ENCODE measurements at places on chromosomes 1 and 21. TPM values are rescaled to one million over a fixed set of nuclear protein-coding genes. Genes with fewer than 3 reads are reported as not detected.

GRCh38 chr1:116954440-116954839 lies 44.7 kb downstream of the PTGFRN start:
- DNase-seq, result no peak

DNA sequence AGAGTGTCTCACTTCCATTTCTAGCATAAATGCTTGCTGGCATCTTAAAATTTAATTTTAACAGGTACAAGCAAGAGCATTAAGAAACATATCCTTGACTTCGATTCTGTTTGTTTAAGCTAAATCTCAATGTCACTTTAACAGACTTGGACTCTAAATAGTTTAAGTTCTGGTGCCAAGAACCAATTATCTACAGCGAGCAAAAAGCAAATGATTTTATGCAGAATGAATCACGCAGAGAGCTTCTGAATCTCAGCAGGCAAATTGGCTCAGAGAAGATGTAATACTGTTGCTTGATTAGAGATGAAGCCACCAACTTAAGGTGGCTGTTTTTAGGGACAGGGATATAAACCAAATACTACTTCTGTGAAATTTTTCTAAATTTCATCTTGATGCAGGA lies 117.0 kb upstream of the PLD5 start:
- DNase-seq, result no peak

- peak; percentile 47 for DNase-seq
Observed at GRCh38 chr1:154129391-154129970, 25.4 kb downstream of the NUP210L start.

- no peak for DNase-seq
Observed at GRCh38 chr21:42683371-42684108, 30.1 kb downstream of the PDE9A start.

DNA sequence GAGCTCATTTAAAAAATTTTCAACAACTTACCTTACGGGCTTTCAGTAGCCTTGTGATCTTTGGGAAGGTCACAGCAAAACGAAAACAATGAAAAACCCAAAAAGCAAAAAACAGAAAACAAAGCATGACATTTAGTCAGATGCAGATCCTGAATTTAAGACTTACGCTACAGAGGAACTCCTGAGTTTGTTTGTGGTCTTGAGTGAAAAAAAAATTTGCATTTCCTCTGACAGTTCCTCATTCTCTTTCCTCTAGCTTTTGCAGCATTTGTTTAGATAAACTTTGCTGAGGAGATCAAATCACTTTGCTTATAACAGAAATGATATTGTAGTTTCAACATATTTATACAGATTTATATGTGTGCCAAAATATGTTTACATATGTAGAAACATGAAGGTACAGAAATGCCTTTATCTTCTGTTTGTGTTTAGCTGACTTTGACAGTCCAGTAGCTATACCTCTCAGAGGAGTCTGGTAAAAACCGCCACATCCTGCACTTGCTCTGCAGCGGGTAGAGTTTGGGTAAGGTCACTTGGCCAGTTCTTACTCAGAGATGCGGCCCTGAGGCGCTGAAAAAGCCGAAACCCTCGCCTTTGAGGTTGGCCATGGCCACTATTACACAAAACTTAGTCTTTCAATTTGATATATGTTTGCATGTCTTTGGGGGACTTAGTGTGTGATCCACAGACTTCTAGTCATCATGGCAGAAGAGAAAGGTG lies 142.5 kb downstream of the TNR start:
- DNase-seq, result no peak

GRCh38 chr1:200921571-200922110 lies 26.9 kb downstream of the INAVA start:
- no peak for DNase-seq

- DNase-seq, result no peak
Observed at GRCh38 chr1:18058206-18058921, 49.2 kb upstream of the IGSF21 start.

DNA sequence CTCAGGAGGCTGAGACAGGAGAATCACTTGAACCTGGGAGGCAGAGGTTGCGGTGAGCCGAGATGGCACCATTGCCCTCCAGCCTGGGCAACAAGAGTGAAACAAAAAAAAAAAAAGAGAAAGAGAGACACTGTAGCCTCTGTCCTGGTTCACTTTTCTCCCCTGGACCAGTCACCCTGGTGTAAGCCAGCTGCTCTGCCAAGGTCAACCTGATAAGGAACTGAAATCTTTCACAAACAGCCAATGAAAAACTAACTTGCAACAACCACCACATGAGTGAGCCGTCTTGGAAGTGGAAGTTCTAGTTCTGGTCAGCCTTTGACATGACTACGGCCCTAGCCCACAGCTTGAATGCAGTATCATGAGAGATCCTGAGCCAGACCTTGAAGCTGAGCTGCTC lies 36.8 kb upstream of the CXADR start:
- DNase-seq, result no peak

GRCh38 chr1:21659099-21659923 lies 9.8 kb downstream of the RAP1GAP start:
- peak; percentile 73 for DNase-seq

- no peak for DNase-seq
Observed at GRCh38 chr1:109771712-109772657, 8.3 kb upstream of the EPS8L3 start.

- peak; percentile 9 for DNase-seq
Observed at GRCh38 chr1:155499953-155500639, 62.5 kb downstream of the ASH1L start.

Gene SHE
- total RNA-seq, result not detected

DNA sequence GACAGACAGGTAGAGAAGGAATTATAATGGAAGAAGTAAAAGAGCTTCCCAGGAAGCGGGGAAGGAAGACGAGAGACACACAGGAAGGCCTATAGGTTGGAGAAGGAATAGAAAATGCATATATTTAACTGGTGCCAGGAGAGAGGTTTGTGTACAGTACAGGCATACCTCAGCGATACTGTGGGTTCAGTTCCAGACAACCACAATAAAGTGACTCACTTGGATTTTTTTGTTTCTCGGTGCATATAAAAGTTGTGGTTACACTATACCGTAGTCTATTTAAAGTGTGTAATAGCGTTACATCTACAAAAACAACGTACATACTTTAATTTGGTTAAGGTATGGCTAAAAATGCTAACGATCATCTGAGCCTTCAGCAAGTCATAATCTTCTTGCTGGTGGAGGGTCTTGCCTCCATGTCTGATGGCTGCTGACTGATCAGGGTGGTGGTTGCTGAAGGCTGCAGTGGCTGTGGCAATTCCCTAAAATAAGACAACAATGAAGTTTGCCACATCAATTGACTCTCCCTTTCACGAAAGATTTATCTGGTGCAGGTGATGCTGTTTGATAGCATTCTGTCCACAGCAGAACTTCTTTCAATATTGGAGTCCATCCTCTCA lies 16.0 kb downstream of the YARS1 start:
- DNase-seq, result no peak

Gene RGS13
- not detected for total RNA-seq

GRCh38 chr1:109543988-109544735 lies 4.3 kb upstream of the GNAI3 start:
- DNase-seq, result no peak

- no peak for DNase-seq
Observed at GRCh38 chr1:20087668-20088067, 17.7 kb downstream of the PLA2G5 start.

DNA sequence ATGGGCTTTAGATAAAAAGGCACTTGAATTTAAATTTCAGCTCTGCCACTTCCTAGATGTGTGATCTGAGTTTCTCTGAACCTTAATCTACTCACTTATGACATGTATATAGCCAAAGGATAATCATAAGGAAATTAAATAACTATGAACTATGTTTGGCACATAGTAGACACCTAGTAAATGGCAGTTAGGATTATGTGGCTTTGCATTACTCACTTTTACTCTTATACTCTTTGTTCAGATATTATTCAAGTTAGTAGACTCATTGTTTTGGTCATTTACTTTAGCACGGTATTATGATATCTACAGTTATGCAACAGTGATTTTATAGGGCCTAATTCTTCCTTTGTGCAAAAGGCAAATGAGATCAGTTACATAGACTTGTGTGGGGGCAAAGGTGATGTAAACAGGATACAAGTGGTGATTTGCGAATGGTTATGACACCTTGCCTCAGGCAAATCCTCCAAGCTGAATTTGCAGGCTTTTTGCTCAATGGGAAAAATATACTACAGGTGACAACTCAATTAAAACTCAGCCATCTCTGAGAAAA lies 297.2 kb upstream of the PBX1 start:
- no peak for DNase-seq

GRCh38 chr1:86477256-86477655 lies 8.5 kb downstream of the CLCA1 start:
- DNase-seq, result no peak

GRCh38 chr1:115338457-115338820 lies 390 bp upstream of the NGF start:
- no peak for DNase-seq

- no peak for DNase-seq
Observed at GRCh38 chr21:41570791-41571355, 62.9 kb upstream of the TMPRSS2 start.

- peak; percentile 45 for DNase-seq
Observed at GRCh38 chr1:6033986-6034749, 11.5 kb upstream of the KCNAB2 start.

GRCh38 chr21:31997191-31997590 lies 124.4 kb downstream of the HUNK start:
- no peak for DNase-seq

DNA sequence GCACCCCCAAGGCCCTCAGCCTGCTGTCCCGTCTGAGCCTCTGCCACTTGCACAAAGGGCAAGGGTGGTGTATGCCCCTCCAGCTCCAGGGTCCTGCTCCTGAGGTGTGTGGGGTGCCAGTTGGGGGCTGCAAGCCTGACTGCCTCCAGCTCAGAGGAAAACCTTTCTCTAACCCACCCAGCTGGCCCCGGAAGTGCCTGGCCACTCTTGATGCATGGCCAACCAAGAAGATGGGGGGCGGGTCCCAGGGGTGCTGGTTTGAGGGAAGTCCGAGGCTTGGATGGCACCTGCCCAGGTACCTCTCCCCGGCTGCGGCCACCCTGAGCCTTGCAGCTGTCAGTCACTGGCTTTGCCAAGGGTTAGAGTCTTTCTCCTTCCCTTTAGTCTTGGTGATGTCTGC lies 112.6 kb upstream of the TMPRSS2 start:
- DNase-seq, result no peak

- no peak for DNase-seq
Observed at GRCh38 chr1:98278055-98278454, 357.2 kb upstream of the DPYD start.

- DNase-seq, result no peak
Observed at GRCh38 chr1:20200966-20201365, 14.6 kb upstream of the PLA2G2C start.

Gene ITLN1
- not detected for total RNA-seq

DNA sequence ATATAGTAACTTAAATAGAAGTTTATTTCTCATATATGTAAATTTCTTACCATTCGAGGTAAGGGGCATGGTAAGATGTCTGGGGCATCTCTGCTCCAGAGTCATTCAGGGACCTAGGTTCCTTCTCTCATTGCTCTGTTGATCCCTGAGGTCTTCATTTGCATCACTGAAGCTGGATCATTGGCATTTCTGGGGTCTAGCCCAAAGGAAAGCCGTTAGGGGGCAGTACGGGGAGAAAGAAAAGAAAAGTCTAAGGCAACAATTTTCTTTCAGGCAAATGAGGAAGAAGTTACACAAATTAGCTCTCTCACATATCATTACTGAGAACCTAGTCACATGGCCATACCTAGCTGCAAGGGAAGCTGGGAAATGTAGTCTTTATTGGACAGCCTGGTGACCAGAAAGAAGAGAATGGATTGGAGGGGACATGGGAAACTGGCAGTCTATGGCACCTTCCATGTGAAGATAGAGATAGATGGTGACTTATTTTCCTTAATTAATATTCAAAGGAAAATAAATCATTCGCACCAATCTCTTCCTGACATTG lies 10.2 kb upstream of the SUSD4 start:
- no peak for DNase-seq

Gene CLCNKA
- total RNA-seq, result not detected

- no peak for DNase-seq
Observed at GRCh38 chr1:36687312-36687711, 204.6 kb upstream of the CSF3R start.

Gene SLC22A15
- 14.7 TPM for total RNA-seq

DNA sequence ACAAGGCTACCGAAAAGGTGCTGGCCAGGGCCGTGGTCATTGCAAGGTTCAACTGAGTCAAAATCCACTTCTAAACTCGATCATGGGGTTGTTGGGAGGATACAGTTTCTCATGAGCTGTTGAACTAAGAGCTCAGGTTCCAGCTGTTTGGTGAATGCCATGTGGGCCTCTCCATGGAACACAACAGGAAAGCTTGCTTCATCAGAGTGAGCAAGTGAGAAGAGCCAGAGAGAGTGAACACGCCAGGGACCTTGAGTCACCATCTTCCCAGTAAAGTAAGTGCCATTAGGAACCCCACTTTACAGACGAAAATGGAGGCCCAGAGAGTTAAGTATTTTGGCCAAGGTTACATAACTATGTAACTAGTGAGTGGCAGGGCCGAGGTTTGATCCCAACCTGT lies 475.1 kb upstream of the VAMP3 start:
- peak; percentile 45 for DNase-seq

Gene TNFAIP8L2
- not detected for total RNA-seq

DNA sequence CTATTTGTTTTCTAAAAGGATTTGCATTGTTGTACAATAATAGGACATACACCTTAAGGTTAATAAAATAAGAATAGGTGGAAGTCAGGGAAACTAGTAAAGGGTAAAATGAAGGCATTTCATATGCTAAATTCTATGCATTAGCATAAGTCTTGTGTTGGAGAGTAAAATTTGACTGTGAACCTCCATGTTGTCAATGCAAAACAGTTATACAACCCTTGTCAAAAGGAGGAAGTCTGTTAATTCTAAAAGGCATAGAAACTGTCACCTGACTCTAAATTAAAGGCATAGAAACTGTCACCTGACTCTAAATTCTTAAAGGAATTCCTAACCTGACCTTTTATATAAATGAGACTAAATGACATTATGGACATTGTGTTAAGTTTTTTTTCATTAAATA lies 291.8 kb downstream of the OLFM3 start:
- no peak for DNase-seq

DNA sequence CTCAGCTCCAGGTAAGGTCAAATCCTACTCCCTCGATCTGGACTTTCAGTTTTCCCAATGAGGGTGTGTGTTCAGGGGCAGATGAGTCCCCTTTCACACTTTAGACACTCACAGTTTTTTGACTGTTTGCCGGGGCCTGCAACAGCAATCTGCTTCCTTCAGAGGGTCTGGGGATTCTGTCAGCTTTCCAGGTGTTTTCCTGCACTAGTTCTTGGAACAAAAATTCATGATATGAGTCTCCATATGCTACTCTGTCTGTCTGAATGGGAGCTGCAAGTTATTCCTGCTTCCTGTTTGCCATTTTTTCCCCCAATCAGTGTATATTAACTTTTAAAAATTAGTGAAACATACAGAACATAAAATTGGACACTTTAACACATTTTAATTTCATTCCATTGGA lies 24.3 kb downstream of the CYP4B1 start:
- no peak for DNase-seq

Gene FCGR2B
- total RNA-seq, result not detected

Gene PEAR1
- 2.2 TPM for total RNA-seq

Data from GM23248 (cell line).